Right forelimb (tissue), 1 donor: ENCODE measurements at places on chromosomes 7 and 10.

- no peak for DNase-seq
Measured at GRCh38 chr10:28139138-28139537, 140.3 kb upstream of the ODAD2 start.

DNA sequence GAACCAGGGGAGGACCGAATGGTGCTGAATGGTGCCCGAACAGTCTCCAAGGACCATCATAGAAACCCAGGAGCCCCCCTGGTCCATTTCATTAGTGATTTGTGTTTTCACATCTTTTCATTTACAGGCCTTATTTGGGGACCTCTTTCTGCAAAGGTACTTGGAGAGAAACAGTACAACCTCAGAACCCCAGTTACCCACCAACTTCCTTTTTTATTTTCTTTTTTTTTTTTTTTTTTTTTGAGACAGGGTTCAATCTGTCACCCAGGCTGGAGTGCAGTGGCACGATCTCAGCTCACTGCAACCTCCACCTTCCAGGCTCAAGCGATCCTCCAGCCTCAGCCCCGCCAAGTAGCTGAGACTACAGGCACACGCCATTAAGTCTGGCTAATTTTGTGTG, 13.0 kb upstream of the ELN start:
- DNase-seq: no peak

- no peak for DNase-seq
Measured at GRCh38 chr7:157278791-157279724, 57.7 kb upstream of the DNAJB6 start.

DNA sequence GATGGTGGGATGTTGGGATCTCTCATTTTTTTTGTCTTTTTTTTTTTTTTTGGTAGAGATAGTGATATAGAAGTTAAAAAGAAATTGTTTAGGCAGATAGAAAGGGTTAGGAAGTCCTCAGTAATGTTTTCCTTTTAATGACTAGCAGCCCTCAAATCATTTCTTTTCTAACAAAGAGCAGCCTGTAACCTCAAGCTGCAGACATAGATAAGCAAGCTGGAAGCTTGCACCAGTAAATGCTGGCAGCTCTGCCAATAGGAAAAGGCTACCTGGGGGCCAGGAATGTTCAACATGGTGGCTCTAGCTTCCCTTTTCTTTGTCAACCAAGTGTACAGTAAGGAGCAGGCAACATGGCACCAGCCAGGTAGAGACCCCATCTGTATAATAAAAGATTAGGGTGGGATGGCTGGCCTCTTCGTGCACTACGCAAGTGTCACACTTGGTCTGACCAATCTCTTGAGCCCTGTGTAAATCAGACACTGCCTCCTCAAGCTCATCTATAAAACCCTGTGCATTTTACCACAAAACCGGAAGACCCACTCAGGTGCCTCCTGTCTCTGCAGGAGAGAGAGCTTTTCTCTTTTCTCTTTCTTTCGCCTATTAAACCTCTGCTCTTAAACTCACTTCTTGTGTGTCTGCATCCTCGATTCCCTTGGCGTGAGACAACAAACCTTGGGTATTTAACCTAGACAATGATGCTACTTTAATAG, 212.9 kb downstream of the SNX10 start:
- no peak for DNase-seq

- no peak for DNase-seq
Measured at GRCh38 chr7:36945612-36946400, 221.5 kb upstream of the AOAH start.

- no peak for DNase-seq
Measured at GRCh38 chr7:28879105-28879504, 79.0 kb downstream of the TRIL start.

DNA sequence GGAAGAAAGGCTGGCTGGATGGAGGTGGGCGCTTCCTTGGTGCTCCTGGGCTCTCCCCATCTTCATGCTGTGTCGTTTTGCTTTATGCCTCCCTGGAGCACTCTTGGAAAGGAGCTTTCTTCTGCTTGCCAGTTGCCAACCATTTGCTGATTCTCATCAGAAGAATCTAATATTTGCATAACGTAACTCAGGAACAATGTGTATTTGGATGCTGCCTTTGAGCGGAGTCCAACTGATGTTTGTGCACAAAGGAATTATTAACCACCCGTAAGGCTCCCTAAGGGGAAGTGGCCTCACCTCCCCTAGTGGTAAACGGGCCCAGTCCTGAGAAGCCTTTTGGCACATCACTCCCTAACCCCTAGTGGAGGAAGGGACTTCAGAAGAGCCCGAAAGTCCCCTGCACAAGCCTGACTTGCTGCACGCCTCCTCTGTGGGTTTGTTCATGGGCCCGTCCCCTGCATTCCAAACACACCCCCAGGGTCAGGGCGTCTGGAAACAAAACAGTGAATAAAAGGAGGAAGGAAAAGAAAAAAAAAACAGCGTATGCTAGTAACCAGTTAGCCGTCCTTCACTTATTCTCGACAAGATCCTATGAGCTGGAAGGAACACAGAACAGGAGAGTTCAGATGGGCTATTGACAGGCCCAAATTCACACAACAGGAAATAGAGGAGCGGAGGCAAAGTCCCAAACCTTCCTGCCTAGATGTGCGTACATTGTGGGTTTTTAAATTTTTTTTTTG, 602.2 kb downstream of the LRMDA start:
- DNase-seq: no peak

GRCh38 chr7:22894546-22894945, 71.9 kb upstream of the TOMM7 start:
- no peak for DNase-seq

- no peak for DNase-seq
Measured at GRCh38 chr10:91931526-91932190, 8.1 kb downstream of the BTAF1 start.

- DNase-seq: peak; percentile 73
Measured at GRCh38 chr7:47537716-47538675, 43.9 kb downstream of the TNS3 start.

GRCh38 chr7:26538689-26539088, 247.0 kb downstream of the SNX10 start:
- DNase-seq: no peak

DNA sequence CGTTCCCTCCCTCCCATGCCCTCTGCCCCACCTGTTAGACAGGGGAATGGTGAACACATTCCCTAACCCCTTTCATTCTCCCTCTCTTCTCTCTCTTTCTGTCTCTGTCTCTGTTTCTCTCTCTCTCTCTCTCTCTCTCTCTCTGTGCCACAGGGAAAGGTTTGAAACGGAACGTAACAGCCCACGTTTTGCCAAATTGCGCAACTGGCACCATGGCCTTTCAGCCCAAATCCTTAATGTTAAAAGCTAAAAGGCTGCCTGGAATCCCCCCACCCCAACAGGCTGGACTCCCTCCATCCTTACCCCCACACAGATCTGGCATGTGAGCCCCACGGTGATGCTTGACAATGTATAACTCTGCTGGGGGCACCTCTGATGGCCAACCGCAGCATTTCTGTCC, 30.8 kb downstream of the LDB3 start:
- no peak for DNase-seq

DNA sequence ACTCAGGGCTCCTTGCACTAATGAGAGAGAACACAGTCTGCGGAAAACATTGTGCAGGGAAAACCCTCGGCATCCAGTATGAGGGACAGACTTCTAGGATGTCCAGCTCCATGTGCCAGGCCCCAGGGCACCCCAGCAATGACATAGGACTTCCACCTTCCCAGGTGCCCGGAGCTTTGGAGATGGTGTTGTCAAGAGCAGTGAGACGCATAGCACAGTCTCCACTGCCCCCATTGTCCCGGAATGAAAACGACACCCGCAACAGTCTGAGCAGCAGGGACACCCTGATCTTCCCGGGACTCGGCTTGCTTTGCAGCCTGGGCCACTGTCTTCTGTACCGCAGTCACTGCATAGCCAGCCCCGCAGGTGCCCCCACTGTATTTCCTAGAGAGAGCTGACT, 339.2 kb upstream of the ADARB2 start:
- DNase-seq: no peak

GRCh38 chr7:157907091-157907490, 570.3 kb downstream of the DNAJB6 start:
- DNase-seq: no peak

DNA sequence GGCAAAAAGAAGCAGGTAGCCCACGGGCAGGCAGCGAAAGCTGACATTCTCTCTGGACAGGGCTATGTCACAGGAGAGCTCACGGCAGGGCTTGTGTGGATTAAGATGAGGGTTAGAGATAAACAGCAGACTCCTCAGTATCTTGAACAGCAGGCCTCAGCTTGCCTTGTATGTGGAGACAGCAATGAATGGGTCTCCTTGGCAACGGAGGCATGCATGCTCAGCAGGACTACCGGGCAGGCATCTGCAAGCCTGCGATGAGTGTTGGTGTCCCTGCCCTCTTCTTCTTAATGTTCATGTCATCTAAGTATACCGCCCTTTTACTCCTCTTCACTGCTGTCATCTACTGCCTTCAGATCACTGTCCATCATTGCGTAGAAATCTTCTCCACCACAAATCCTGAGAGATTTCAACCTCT, 81.9 kb upstream of the C1GALT1 start:
- DNase-seq: no peak

- no peak for DNase-seq
Measured at GRCh38 chr10:34079702-34080484, 735.2 kb downstream of the PARD3 start.

DNA sequence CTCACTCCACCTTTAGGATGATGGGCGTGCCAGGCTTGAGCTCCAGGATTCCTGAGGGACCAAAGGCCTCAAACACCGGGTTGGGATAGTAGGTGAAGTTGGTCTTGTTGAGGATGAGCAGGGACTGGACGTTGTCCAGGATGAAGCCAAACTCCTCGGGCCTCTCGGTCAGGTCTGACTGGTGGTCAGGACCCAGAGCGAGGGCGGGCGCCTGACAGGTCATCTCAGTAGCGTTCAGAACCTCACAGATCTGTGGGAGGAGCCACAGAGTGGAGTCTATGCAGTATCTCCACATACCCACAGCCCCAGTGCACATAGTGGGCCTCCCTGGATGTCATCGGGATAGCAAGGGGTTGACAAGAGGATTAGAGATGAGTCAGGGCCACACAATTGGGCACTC, 394.9 kb downstream of the PLXNA4 start:
- no peak for DNase-seq

GRCh38 chr7:47338026-47338425, 243.9 kb downstream of the TNS3 start:
- DNase-seq: no peak

- no peak for DNase-seq
Measured at GRCh38 chr10:126321440-126321839, 66.8 kb downstream of the ADAM12 start.

DNA sequence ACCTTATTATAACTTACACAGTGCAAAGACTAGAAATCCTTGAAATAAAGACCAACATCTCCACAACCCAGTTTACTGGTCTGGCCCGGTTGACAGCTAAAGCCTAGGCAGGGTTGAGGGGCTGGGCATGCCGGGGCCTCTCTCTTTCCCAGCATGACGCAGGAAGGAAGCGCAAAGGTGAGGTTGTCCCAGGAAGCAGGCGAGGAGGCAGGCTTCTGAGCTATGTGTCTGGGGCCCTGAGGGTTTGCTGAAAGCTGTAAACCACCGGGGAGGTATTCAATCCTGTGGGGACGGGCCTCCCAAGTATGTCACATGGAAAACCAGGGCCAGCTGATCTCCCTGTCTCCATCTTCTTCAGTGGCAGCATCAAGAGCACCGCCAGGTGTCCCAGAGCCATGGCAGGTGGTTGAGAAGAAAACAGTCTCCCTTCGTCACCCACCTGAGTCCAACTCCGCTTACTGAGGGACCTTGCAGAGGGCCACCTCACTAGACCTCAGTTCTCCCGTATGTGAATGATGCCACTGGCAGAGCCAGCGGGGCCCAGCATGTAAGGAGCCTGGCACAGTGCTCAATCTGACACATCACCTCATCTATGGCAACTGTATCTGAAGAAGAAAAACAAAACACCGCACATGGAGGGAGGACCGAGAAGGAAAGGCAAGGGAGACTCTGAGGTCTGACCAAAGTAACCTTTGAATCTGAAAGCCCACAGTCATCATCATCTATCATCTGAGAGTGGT, 49.5 kb downstream of the FAM53B start:
- DNase-seq: no peak

DNA sequence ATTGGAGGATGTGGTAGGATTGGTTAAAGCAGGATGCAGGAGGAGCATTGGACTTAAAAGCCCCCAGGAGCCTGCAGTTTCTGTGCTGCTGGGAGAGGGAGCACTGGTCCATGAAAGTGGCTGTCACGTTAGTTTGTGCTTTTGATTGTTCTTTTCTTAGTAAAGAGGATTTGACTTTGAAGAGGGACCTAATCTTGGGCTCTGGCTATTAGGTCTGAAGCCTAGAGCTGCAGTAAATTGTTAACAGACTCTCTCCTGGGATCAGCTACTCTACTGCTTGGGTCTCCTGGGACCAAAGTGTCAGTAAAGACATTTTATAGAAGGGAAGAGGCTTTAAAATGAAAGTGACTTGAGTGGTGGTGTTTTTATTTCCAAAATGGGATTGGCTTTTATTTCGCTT, 3.7 kb downstream of the ZFYVE27 start:
- DNase-seq: no peak

DNA sequence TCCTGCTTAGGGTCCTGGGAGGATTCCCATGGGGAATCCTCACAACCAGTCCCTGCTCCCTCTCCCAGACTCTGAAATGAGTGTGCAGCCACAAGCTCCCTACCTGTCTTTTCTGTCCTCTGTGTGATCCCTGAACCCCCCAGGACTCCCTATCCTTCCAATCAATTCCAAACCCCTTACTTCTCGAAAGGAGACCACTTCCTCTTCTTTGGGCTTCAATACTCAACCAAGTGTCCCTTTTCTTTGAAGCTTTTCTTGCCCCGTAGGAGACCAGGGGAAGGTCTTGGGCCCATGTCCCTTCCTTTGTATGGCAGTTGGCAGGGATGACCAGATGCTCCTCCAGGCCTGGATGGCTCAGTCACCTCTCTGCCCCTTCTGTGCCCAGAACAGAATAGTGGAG, 1.7 kb downstream of the AEBP1 start:
- no peak for DNase-seq

- no peak for DNase-seq
Measured at GRCh38 chr10:65910209-65910608, 1015.6 kb upstream of the LRRTM3 start.

GRCh38 chr7:114656466-114656865, 241.9 kb downstream of the FOXP2 start:
- no peak for DNase-seq

DNA sequence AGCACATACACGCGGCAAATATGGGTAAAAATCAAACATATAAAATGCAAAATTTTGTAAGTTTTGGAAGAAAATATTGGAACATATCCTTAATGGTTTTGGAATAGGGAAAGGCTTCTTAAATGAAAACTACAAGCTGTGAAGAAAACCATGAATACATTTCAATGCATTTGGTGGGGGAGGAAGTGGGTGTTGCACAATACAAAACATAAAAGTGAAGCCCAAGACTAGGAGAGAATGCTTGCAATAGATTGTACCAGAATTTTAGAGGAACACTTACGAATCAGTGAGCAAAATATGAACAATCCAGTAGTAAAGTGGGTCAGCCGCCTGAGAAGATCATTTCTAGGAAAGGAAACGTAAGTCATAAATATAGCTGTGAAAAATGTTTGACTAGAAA, 322.6 kb upstream of the MKI67 start:
- DNase-seq: no peak

GRCh38 chr10:123301077-123301857, 147.1 kb downstream of the BUB3 start:
- DNase-seq: peak; percentile 52

- DNase-seq: no peak
Measured at GRCh38 chr7:76048668-76048988, 722 bp downstream of the MDH2 start.

- DNase-seq: no peak
Measured at GRCh38 chr7:128940494-128941322, 3.0 kb downstream of the IRF5 start.

- DNase-seq: no peak
Measured at GRCh38 chr7:112501801-112502503, 21.2 kb downstream of the LSMEM1 start.

- DNase-seq: no peak
Measured at GRCh38 chr7:45390731-45391130, 183.4 kb upstream of the ADCY1 start.
